ENCODE measurements at places on chromosomes 1 and 21.
A peak's percentile ranks its signal among the peaks of the same experiment; 100 is the strongest.

GRCh38 chr1:117347907-117348306, 19.3 kb upstream of the MAN1A2 start:
- no peak for DNase-seq

GRCh38 chr1:206117151-206117948, at the start of gene AVPR1B:
Gene AVPR1B (minus strand): TSS chr1:206117388. CDS start chr1:206116890, 498 bp downstream.
- DNase-seq, result no peak

DNA sequence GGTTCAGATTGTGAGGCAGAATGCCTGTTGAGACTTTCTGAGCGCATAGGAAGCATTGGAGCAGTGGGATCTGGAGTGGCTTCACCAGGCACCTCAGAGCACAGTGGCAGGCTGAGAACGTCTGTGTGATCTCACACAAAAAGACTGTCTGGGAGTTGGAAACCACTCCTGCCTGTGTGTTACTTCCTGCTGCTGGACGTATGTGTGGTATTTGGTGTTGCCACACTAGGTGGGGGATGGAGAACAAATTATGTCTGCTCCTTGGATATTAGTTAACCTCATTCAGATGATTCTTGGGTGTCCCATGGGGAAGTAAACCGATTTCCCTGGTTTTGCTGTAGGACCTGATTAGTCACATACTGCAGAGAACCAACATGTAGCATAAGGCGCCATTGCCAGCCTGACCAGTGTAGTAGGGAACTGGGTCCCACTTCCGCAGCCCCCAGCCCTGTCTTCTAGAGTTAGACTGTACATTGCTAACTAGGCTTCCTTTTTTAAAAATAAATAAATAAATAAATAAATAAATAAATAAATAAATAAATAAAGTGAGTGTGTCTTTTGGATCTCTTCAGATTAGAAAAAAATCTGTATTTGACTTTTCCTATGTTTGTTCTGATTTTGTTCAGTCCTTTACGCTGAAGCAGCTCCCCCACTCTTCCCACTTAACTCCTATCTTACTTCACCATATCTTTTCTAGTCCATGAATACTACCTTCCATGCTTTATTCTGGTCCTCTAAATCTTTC, 26.9 kb downstream of the UCK2 start:
- DNase-seq, result no peak

DNA sequence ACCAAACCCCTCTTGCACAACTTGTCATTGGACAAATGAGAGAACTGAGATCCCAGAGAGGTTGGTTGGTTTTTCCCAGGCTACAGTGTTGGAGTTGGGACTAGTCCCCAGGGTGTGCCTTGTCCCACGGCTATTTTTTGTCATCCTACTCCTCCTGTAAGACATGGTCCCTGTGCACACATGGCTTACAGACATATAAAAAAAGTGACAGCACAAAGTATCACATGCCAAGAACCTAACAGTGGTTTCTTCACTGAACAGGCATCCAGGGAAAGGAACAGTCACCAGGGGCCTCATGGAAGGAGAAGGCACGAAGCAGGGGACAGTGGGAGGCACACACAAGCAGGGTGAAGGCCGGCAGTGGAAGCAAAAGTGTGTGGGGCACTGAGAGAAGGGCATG, 36.5 kb downstream of the SERBP1 start:
- DNase-seq, result no peak

DNA sequence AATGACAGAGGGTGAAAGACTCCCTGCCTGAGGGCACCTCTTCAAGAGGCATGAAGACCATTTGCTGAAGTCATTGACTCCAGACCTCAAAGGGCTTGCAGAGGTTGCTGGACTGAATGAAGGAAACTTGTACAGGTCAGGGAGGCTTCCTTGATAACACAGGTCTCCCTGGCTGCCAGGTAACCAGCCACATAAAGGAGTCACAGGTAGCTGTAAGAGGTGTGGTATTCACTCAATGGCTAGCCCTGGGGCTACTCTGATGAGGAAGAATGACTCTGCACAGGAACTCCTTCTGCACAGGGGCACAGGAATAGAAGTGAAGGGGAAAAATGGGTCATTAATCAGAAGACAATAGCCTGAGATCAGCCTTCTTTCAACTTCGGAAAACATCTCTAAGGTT, 187.5 kb downstream of the LMX1A start:
- DNase-seq, result no peak

DNA sequence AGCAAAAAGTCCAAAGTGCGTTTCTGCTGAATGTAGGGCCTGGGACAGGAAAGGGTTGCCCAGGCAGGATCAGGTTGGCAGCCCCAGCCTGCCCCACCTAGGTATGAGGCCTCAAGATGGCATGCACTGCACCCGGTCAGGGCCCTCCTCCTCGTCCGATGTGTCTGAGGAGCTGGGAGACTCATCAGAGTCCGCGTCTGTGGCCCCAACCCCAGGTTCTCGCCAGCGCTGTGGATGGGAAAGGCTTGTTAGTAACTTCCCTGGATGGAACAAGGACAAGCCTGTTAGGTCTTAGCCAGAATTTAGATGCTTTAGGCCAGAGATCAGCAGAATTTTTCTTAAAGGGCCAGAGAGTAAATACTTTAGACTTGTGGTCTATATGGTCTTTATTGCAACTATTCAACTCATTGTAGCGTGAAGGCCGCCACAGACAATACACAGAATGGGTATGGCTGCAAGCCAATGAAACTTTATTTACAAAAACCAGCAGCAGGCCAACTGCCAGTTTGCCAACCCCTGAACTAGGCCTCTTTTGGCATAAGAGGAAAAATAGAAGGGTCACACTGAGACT, 12.4 kb downstream of the PEA15 start:
- DNase-seq, result no peak

GRCh38 chr1:24191860-24192259, 4.8 kb upstream of the IFNLR1 start:
- no peak for DNase-seq

DNA sequence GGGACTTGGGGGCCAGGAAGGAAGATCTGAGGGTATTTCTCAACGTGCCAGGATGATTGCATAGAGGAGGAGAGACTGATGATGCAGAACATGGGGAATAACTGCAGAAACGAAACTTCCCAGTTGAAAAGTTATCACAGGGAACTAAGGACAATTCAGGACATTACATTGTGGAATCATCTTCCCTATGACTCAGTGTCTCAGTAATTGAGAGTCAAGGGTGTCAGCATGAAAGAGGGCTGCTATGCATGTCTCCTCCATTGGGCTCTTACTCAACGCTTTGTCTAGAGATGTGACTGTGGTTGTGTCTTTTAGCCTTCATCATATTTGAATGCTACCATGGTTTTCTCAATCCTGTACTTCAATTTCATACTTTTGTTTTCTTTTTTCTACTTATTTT, 48.9 kb upstream of the PTGFR start:
- no peak for DNase-seq

- DNase-seq, result no peak
Observed at GRCh38 chr1:65581119-65581518, 160.7 kb downstream of the LEPR start.

GRCh38 chr1:172658871-172659453, at the start of gene FASLG:
Gene FASLG (plus strand): TSS chr1:172659103. CDS start chr1:172659202, 99 bp downstream.
- no peak for DNase-seq

GRCh38 chr1:54309631-54310366, 96.4 kb downstream of the SSBP3 start:
- DNase-seq, result no peak

GRCh38 chr1:109248797-109249629, at the start of gene CELSR2:
Gene CELSR2 (plus strand): TSS chr1:109249539. CDS start chr1:109250080, 541 bp downstream.
- DNase-seq, result peak; percentile 47

DNA sequence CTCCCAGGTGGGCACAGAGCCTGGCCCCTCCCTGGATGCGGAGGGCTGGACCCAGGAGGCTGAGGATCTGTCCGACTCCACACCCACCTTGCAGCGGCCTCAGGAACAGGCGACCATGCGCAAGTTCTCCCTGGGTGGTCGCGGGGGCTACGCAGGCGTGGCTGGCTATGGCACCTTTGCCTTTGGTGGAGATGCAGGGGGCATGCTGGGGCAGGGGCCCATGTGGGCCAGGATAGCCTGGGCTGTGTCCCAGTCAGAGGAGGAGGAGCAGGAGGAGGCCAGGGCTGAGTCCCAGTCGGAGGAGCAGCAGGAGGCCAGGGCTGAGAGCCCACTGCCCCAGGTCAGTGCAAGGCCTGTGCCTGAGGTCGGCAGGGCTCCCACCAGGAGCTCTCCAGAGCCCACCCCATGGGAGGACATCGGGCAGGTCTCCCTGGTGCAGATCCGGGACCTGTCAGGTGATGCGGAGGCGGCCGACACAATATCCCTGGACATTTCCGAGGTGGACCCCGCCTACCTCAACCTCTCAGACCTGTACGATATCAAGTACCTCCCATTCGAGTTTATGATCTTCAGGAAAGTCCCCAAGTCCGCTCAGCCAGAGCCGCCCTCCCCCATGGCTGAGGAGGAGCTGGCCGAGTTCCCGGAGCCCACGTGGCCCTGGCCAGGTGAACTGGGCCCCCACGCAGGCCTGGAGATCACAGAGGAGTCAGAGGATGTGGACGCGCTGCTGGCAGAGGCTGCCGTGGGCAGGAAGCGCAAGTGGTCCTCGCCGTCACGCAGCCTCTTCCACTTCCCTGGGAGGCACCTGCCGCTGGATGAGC, 34.2 kb downstream of the TRIM11 start:
- no peak for DNase-seq

GRCh38 chr1:222098404-222098803, 356.5 kb upstream of the DUSP10 start:
- no peak for DNase-seq

Measured in activated gamma-delta T cell treated with Interleukin-2 at 50 U/mL for 16 hours (primary cell).